ENCODE measurements at places on chromosomes 7 and 10.

- no peak for DNase-seq
Measured at GRCh38 chr7:115973406-115973805, 57.2 kb downstream of the TFEC start.

- DNase-seq: no peak
Measured at GRCh38 chr7:37409461-37409860, 39.2 kb downstream of the ELMO1 start.

- DNase-seq: no peak
Measured at GRCh38 chr7:8338206-8338605, 76.2 kb upstream of the ICA1 start.

- no peak for DNase-seq
Measured at GRCh38 chr10:3127921-3128320, 44.7 kb downstream of the PITRM1 start.

- no peak for DNase-seq
Measured at GRCh38 chr10:111824128-111824527, 359.4 kb downstream of the GPAM start.

- peak; percentile 61 for DNase-seq
Measured at GRCh38 chr10:117653170-117653515, 110.6 kb downstream of the EMX2 start.

- DNase-seq: no peak
Measured at GRCh38 chr10:72335394-72336258, 19.1 kb downstream of the DNAJB12 start.

GRCh38 chr7:19991936-19992335 is 218.5 kb upstream of the TMEM196 start:
- no peak for DNase-seq

GRCh38 chr10:47145290-47145934 is 154.6 kb upstream of the GDF10 start:
- DNase-seq: no peak

- no peak for DNase-seq
Measured at GRCh38 chr7:151251328-151251688, 2.8 kb upstream of the SMARCD3 start.

DNA sequence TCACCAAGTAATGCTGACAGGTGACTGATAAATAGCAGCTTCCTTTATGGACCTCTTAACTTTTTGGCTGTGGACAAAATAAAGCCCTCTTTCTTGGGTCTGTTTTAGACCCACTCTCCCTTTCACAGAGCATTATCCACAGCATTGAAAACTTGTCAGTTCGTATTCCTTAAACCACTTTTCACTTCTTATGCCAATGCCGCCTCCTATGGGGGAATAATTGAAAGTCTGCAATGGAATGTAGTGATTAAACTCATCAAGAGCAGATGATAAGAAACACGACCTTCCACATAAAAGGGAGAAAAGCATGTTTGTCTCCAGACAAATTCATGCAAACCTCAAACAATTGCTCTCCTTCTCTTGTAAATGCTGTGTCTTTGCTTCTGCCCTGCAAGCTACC is 153.4 kb downstream of the SORCS1 start:
- DNase-seq: no peak

DNA sequence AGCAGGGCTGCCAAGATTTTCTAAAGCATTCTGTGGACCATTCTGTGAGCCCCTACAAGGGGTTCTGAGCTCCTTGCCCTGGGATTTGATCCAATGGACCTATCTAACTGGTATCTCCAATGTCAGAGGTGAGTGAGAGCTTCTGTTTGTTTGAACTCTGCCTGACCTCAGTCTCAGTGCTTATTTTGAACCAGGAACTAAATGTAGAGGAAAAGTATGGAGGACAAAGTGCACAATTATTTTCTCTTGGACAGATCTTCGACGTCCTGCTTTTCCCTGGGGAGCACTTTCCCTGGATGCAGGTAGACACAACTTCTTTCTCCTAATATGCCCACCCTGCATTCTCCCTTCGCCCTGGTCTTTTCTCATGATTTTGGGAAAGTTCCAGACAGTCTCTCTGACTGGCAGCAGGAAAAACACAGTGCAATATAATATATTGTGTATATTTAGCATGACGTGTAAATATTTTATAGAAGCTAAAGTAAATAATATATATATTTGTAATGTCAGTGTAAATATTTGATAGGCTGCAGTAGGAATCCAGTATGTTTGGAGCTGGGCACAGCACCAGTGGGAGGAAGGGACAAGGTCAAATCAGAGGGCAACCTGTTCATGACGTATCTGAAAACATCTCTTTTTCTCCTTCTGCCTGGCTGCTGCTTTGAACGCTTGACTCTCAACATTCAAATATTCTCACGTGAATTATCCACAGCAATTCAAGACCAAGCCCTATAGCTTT is 184.0 kb upstream of the LYZL1 start:
- DNase-seq: no peak

DNA sequence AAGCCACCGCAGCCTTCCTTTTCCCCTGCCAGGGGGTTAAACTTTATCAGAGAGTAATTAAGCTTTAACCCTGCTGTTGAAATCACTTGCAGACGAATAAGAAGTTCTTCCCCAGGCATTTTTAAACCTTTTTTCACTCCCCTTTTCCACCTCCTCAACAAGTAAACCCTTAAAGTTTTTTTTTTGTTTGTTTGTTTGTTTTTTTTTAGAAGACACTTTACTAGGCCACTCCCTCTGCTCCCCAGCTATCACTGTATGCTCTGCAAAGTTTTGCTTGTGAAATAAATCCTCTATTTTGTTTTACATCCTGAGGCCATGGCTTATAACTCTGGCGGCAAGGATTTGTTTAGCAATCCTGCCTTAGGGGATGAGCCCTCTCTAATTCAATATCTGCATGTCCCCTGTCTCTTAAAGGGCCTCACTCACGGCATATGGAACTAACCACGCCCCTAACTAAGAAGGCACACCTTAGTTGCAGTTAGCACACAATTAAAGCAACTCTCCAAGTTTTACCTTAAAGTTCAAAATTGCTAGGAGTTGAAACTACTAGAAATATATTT is 1354.7 kb upstream of the LRRTM3 start:
- DNase-seq: no peak

DNA sequence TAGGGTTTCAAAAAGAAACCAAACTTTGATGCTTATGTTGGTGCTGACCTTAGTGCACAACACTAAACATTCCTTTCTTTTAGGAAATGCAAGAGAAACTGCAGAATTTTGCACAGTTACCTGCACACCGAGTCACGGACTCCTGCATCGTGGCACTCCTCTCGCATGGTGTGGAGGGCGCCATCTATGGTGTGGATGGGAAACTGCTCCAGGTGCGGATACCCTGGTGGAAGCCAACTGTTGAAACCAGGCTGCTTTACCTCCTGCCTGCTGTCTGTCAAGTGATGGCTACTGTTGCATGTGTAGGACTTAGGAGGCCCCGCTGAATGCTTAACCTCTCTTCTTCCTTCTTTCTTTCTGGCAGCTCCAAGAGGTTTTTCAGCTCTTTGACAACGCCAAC is 11.7 kb downstream of the CASP2 start:
- DNase-seq: no peak

- no peak for DNase-seq
Measured at GRCh38 chr10:119268871-119269506, 61.6 kb downstream of the GRK5 start.

GRCh38 chr10:117366741-117367140 is 8.5 kb downstream of the PDZD8 start:
- no peak for DNase-seq

DNA sequence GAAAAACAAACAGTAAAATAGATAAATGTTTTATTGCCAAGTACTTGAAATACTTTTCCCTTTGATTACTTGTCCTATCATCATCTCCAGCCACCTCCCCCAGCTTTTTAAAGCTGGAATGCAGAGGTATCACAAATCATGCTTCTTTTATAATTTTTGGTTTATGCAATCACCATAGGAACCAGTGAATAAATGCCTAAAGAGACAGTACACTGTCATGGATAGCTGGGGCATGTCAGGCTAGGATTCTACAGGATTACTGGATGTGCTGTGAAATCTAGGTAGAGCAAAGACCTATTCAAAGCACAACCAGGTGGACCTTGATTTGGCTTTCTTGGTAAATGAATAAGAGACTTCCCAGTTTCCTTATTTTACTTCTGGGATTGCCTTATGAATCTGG is 158.6 kb downstream of the ELAPOR2 start:
- no peak for DNase-seq

GRCh38 chr10:5765617-5766016 is 47.6 kb downstream of the GDI2 start:
- no peak for DNase-seq

DNA sequence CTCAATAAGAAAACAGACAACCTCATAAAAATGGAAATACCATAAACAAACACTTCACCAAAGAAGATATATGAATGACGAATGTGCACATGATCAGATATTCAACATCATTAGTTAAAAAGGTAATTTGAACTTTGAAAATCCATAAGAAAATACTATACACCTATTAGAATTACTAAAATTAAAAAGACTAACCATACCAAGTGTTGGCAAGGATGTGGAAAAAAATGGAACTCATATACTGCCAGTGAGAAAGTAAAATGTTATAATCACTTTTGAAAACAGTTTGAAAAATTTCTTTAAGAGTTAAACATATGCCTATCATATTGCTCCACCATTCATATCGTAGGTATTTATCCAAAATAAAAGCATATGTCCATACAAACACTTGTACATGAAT is 37.1 kb downstream of the EBLN1 start:
- DNase-seq: no peak

DNA sequence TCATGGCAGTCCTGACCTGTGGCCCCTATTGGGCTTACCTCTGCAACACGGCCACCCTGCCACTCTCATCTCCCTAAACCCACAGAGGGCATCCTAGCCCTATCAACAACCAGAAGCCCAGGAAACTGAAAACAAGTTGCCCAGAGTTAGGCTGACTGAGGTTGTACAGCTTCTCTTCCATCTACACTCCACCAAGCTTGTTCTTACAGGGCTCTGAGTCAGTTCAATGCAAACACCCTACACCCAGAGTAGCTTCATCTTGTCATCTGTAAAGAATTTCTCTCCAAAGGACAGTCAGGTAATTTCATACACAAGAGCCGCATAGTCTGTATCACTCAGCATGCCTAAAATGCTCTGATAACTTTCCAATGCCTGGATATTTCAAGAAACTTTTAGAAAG is 175.4 kb downstream of the ARID5B start:
- DNase-seq: no peak

DNA sequence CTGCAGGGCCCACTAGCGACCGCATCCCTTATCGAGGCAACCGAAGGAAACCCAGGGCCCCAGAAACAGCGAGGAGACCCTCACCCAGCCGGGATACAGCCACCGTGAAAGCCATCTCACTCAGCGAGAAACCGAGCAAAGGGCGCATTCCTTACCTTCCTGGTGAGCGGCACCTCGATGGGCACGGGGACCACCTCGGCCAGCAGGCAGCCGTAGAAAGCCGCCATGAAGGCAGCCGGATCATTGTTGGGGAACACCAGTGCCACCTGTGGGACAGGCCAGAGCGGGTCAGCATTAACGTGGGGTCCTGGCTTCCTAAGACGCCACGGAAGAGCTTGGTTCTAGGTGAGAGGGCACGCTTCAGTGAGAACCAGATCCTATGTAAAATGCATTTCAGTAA is 263.7 kb downstream of the ZMYND11 start:
- DNase-seq: no peak

DNA sequence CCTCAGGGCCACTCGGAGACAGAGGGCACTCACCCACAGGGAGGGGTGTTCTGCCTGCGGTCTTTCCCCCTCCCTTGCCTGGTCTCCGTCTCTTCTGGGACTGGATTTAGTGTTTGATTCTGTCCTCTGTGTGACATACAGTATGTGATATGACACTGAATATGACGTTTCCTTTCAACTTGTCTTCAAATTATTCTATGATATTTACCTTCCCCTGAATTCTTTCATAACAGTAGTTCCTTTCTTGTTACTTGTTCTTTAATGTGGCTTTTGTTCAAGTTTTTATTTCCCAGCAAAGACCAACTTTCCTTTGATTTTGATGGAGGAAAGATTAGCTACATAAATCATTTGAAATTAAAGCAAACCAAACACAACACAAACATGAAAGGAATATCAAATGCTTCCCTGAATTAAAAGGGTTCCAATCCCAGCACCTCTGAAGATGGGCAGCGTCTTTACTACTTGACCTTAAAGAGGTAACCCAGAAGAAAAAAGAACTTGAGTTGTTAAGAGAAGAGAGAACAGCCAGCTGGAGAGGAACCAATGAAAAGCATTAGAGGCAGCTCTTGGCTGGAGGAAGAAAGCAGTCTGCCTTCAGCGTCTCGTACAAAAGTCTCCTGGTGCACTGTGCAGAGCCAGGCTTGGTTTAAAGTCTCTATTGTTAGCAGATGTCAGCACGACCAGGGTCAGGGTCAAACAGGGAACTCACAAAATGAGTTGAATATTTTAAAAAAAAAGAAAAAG is 18.3 kb upstream of the RHEB start:
- DNase-seq: no peak

GRCh38 chr10:50622706-50623662 is 772 bp downstream of the SGMS1 start:
- no peak for DNase-seq

DNA sequence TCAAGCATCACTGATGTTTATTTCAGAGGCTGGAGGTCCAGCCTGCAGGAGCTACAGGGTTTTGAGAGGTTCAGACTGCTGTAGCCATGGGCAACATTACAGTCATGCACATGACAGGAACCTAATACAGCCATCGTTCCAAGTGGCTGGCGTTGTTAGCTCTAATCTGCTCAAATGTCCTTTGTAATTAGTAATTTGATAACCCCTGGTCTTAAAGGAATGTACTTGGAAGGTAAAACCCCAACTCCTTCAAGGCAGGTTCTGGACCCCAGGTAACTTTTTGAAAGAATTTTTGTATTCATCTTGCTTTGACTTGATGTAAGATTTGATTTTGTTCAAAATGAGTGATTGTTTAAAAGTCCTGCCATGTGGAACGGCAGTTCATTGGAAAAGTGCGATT is 34.7 kb upstream of the FOXI2 start:
- no peak for DNase-seq

DNA sequence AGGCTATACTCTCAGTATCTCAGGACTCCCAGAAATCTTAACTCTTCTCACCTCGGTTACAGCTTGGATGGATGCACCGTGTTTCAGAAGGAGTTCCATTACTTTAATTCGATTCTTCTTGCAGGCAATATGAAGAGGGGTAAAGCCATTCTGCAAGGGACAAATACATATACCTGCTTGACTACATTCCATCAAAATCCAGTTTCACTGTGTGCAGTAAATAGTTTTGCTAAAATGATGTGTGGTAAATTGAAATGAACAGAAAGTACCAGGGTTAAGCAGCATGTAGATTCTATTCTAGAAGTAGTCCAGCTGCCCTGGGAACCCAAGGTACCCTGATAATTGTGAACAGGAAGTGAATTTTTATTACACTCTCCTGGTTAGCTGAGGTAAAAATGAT is 183.9 kb downstream of the ANK3 start:
- DNase-seq: no peak

DNA sequence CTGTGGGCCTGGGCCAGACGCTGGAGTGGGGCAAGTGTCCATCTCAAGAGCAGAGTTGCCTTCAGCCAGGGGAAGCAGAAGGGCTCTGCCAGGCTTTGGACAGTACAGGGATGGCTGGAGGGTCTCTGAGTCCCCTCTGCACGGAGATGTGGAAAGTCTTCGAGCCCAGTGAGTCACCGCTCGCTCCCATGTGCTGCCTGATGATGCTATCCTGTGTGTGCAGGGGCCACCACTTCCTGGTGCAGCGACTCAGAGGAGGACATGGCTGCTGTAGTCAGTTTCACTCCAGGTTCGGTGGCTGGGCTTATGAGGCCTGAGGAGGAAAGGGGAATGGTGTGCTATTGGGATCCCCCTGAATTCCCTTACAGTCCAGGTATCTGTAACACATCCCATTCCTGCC is 6.0 kb downstream of the ADCYAP1R1 start:
- no peak for DNase-seq

All from AG09319 (cell line).